Fibroblast of the aortic adventitia (primary cell): ENCODE measurements at places on chromosomes 3 and 15.

DNA sequence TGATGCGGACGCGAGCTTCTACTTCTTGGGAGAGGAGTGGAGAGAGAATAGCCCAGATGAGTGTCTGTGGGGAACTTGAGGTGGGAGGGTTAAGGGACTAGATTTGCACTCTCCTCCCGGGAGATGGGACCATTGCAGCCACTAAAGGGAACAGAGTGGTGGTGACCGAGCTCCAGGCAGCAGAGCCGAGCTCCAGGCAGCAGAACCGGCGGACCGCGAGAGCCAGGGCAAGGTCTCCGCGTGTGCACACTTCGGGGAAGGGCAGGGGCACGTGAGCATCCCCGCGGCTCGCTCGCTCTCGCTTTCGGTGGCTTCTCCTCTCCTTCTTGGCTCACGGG, 1.1 kb downstream of the IGDCC3 start:
- peak; percentile 7 for DNase-seq

DNA sequence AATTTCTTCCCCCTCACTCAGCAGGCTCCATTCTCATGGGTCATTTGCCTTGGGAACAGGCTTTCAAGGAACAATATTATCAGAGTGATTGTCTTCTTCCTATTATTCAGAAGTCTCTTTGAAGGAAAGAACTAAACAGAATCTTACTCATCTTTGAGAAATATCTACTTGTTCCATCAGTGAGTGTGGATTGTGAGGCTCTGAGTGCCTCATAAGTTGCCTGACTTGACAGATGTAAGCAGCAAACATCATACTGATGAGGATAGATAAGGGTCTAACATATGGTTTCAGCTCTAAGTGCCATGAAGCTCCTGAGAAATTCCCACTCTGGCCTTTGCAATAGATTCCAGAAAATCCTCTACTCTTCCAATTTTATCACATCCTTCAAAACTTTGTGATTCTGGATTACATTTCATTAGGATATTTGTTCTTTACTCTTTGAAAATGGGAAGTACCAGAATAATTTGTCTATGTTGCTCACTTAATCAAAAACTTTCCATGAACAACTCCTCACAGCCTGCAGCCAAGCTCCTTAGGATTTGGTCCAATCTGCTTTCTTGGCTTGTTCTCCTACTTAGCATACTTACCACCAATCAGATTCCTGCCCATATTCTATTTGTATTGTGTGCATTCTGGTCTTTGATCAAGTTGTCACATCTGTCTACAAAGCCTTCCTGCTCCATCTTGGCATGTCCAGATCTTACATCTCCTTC, 120.1 kb downstream of the RPL22L1 start:
- peak; percentile 86 for DNase-seq

DNA sequence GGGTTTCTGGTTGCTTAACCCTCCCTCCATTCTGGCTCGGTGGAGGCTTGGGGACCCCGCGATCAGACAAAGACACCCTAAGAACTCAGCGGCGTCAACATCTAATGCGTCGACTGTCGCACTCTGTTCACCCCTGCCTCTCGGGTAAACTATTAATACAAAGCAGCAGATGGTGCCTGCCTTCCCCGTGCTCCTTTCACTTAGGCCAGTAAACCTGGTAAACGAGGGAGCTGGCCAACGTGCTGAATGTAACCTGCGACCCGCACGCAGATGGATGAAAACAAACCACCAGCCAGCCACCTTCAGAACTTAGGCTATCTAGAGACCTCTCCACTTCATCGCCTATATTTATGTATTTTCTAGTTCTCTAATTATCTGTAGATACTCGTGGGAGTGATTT, 848 bp upstream of the CADPS start:
- DNase-seq = peak; percentile 22

DNA sequence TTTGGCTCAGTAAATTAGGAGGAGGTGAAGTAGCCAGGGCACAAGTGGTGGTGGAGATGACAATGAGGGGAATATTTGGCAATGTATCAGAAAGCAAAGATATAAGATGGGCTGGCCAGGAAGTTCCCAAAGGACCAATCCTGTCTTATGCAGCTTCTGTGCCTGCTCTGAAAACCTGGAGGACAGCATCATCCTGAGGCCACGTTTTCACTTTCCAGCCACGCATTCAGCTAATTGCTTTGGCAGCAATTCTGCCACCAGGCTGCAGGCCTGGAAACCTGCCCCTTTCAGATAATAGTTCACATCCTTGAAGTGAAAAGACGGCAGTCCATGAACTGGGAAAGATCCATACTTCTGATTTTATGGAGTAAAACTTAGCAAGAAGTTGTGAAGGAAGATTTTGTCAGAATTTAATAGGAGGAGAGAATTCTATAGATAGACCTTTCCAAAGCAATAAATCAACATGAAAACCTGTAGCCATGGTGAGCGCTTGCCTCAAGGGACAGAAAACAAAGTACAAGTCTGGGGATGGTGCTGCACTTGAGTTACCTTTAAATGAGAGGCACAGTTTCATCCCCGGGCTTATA, 682.5 kb downstream of the GRM7 start:
- no peak for DNase-seq

DNA sequence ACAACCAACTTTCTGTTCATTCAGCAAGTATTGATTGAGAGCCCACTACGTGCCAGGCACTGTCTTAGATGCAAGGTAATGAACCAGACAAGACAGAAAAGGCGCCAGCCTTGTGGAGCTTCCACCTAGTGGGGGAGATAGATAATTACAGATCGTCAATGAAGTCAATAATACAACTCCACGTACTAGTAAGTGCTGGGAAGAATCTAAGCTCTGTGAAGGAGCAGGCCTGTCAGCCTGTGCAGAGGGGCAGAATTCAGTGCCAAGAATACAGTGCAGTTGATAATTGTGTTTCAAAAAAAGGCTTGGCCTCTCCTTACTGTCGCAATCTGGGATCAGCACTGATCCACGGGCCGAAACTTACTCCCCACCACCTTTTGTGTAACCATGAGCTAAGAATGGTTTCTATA, 186.3 kb downstream of the FEZF2 start:
- peak; percentile 37 for DNase-seq

DNA sequence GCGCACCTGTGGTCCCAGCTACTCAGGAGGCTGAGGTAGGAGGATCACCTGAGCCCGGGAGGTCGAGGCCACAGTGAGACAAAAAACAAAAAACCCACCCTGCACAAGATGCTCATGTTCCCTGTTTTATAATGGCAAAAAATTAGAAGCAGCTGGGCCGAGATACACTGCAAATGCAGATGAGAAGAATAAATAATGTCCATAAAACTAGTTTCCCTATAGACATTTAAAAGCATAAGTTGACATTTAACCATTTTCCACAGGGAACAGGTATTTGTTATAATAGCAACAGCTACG, 537 bp upstream of the SCAP start:
- DNase-seq = no peak

GRCh38 chr15:95793231-95793630, 537.3 kb upstream of the NR2F2 start:
- DNase-seq = no peak

DNA sequence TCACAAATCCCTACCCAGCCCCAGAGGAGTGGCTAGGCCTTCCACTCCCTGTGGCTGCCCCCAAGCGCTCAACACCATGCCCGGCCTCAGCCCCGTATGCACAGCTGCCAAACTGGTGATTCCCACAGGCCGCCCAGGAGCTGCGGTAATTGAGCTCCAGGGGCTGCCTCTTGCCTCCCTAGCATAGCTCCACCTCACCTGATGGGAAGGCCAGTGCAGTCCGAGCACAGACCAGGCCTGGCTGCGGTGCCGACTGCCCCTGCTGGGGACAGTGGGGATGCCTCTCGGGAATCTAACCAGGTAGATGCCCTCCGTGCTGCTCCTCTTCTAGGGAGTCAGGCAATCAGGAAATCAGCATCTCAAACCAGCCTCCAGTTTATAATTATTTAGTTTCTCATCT, 25.9 kb downstream of the SCN5A start:
- DNase-seq = no peak

DNA sequence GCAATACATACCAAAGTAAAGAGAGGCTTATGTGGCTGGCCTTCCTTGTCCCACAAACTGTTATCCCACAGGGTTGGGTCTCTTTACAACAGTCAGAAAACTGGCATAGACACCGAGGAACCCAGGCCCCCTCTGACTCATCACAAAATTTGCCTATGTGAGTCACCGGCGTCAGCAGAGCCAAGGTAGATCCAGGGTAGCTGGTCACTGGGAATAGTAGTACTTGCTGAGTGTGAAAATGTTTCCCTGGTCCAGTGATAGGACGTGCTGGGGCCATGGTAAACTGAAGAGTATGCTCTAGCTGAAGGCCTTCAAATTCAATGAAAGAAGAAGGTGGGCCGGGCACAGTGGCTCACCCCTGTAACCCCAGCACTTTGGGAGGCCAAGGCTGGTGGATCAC, 27.1 kb upstream of the SKIL start:
- peak; percentile 73 for DNase-seq

GRCh38 chr15:41011055-41011815, 58.0 kb downstream of the CHAC1 start:
- DNase-seq = no peak

DNA sequence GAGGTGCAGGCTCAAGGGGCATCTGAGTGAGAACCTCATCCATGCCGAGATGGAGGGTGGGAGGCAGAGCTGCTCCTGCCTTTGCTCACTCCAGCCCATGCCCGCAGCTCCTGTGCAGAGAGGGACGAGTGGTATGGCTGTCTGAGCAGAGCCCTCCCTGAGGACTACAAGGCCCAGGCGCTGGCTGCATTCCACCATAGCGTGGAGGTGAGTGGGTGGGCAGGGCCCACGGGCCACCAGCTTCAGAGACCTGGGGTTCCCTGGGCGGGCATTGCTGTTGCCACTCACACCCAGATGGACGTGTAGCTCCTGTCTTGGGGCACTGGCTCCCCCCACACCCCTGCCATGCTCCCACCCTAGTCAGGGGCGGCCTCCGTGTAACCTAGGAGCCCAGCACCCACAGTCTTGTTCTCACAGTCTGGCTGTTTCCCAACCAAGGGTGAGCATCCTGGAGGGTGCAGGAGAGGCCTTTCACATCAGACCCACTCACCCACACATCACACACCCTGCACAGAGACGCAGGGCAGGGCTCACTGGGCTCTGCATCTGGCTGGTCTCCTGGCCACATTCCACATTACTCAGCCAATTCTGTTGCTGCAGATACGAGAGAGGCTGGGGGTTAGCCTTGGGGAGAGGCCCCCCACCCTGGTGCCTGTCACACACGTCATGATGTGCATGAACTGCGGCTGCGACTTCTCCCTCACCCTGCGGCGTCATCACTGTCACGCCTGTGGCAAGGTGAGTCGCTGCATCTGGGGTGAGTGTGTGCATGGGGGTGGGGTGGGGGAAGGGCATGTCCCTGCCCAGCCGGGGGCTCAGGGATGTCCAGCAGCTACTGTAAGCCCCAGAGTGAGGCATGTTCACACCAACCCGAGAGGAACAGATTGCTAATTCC, 25.3 kb upstream of the NR2C2 start:
- DNase-seq = peak; percentile 15

GRCh38 chr3:10693457-10693856, 122.6 kb upstream of the SLC6A11 start:
- DNase-seq = peak; percentile 6

- no peak for DNase-seq
Measured at GRCh38 chr3:118778201-118778600, 256.4 kb downstream of the IGSF11 start.

GRCh38 chr3:148923592-148923991, 58.5 kb downstream of the CPA3 start:
- no peak for DNase-seq

DNA sequence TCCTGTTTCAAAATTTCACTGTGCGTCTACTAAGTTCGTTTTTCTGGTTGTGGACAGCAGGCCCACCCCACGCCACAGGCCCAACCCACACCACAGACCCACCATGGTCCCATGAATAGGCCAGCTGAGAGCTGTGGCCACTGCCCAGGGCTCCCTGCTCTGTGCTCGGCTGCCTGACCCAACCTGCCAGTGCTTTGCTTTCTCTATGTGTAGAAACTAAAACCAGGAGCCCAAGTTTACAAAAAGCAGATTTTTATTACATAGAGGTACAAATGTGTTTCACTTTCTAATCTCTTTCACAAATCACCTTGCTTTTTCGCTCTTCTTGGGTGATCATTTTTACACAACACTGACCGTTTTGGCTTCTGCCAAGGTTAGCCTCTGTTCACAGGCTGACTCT, 69.1 kb downstream of the HERC2 start:
- DNase-seq = no peak

DNA sequence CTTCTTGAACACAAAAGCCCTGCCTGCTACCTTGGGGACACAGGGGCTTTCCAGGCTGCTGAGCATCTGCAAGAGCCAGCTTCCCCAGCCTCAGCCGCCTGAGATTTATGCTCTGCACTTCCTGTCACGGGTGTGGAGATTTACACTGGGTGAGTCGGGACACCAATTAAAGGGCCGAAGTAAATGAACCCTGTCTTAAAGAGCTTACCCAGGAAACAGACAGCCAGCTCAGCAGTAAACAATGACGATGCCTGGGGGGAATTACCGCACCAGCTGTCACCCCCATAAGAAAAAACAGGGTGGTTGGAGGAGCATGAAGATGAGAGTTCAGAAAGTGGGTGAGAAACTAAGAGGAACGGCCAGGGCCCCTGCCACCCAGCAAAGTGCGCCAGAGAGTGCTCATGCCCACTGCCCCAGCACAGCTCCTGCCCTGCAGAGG, 37.5 kb upstream of the IQSEC1 start:
- DNase-seq = no peak

GRCh38 chr3:50195501-50196252, 4.3 kb downstream of the GNAT1 start:
- no peak for DNase-seq

- no peak for DNase-seq
Measured at GRCh38 chr3:181369637-181370036, 342.1 kb upstream of the SOX2 start.

GRCh38 chr3:174223042-174223441, 636.1 kb upstream of the NAALADL2 start:
- peak; percentile 5 for DNase-seq

GRCh38 chr3:103976931-103977339, 1389.8 kb upstream of the ALCAM start:
- no peak for DNase-seq

DNA sequence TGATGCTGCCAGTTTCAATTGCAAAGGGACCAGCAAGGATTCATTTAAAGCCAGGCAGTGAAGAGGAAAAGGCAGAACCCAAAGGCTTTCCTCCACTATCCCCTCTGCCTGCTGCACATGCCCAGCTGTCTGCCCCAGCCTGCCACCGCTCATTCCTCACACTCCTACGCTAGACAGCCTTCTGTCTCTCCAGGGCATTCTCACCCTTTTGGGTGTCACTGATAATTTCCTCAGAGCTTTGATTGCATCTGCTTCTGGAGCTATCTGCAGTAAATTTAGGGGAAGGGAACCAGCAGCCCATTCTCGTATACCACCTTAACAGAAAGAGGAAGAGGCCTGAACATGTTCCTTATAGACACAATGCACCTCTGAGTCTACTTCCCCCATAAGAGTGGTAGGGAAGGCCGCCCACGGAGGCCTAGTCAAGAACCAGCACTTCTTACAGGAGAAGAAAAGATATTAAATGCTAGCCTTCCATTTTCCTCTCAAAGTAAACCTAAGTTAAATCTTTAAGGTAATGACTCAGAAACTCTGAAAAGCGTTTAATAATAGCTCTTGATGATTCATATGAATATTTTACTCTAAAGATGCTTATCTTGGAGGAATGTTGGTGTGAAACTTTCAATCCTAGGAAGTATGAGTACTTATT, 20.9 kb downstream of the NUDT16 start:
- DNase-seq = peak; percentile 58

GRCh38 chr3:7573330-7573729, 712.4 kb downstream of the GRM7 start:
- peak; percentile 14 for DNase-seq
